RCC 7860 (cell line): ENCODE measurements at places on chromosomes 2 and 18.

DNA sequence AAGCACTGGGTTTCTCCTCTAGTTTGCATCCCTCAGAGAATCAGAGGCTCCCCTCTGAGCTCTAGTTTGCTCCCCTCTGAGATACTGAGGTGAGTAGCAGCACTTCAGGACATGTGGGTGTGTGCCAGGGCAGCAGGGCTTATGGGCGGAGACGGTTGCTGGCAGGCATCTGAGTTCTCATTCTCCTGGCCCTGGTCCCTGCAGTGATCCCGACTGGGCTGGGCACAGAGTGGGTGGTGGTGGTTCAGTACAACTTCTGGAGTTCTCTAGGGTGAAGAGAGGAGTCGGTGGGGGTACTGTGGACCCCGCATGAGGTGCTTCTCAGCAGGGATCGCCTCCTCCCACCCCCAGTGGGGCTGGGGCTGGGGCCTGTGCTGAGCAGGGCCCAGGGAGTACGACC lies 47.9 kb downstream of the BOLA3 start:
- DNase-seq = no peak

GRCh38 chr2:1613731-1614354 lies 130.5 kb downstream of the PXDN start:
- DNase-seq = peak; percentile 85

DNA sequence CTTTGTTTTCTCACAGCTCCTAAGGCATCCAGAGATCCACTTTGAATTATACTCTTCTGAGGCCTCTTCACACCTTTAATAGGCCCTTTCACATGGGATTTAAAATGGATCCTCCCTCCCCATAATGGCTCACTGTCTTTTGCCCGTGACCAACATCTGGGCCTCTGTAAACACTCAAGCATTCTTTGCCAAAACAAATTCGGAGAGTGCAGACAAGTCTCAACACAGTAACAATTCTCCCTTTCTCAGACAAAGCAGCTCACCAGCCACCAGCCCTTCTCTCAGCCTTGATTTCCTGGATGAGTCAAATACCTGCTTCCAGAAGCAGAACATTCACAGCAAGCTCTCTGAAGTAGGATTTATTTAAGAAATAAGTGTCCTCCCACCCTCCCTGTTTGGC lies 14.0 kb upstream of the IMP4 start:
- no peak for DNase-seq

DNA sequence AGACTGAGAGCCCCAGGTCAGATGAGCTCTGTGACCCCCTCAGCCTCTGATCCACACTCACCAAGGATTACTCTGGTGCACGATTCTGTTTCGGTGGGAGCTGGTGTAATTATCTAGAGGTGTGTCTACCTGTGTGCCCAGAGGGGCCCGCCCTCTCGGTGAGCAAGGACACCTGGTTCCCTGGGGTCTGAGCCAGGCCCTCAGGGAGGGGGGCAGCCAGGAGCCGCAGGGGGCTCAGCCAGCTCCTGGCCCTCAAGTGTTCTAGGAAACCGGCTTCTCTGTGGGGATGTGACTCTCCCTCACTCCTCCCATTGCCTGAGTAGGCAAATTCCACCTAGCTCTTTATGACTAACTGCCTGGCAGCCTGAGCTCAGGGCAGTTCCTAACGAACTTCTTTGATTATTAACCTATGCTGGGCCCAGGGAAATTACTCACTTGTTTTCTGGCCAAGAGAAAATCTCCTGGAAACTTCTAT lies 17.4 kb downstream of the AGAP1 start:
- peak; percentile 95 for DNase-seq

- no peak for DNase-seq
Observed at GRCh38 chr18:68826121-68826520, 28.2 kb downstream of the CCDC102B start.
